Fibroblast of skin of abdomen (primary cell): ENCODE measurements at places on chromosomes 6 and 20.
A peak's percentile ranks its signal among the peaks of the same experiment; 100 is the strongest.

GRCh38 chr6:82818727-82819126 is 246.9 kb downstream of the UBE3D start:
- DNase-seq: peak; percentile 72

DNA sequence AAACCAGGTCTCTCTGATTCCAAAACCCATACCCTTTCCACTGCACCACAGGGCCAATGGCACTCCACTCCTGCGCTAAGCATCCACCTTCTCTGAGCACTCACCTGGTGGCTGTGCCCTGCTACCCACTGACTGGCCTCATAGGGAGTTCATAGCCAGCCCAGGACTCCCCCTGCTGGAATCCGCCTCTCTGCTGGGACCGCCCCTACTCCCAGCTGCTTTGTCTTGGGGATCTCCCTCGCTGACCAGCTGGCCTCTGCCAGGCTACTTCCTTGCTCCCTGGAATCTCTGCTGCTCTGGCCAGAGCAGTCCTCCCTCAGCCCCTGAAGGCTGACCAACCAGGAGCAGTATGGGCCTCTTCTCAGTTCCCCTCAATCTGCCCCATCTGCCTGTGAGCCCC is 129.7 kb downstream of the FAXC start:
- no peak for DNase-seq

DNA sequence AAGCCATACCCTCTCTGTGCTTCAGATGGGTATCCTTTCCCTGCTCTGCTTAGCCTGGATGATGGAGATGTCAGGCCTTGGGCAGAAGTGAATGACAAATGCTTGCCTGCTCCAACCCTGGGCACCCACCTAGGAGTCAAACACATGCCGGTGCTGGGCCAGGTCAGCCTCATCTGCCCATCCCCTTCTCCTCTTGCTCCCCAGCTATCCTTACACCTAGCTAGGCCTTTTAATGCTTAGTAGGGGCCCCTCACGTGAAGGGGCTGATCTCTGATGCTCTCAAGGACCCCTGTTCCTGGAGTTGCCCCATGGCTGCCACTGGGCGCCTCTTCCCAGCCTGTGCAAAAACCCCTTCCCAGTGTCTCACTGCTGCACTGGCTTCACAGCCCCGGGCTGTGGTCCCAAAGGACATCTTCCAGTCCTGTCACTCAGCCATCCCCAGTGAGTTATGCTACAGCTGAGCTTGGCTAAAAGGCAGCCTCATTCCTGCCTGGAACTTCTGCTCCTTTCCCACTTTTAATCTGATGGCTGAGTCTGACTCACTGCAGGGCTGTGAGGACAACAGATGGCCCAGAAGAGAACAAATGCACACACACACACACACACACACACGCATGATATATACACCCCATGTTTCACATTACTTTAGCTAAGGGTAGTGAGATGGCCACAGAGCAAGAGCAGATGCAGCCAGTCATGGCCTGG is 12.8 kb upstream of the SDCBP2 start:
- DNase-seq: peak; percentile 68

- no peak for DNase-seq
Observed at GRCh38 chr6:161103475-161103874, 111.9 kb downstream of the MAP3K4 start.

- no peak for DNase-seq
Observed at GRCh38 chr6:133986942-133987341, 33.9 kb downstream of the TBPL1 start.

DNA sequence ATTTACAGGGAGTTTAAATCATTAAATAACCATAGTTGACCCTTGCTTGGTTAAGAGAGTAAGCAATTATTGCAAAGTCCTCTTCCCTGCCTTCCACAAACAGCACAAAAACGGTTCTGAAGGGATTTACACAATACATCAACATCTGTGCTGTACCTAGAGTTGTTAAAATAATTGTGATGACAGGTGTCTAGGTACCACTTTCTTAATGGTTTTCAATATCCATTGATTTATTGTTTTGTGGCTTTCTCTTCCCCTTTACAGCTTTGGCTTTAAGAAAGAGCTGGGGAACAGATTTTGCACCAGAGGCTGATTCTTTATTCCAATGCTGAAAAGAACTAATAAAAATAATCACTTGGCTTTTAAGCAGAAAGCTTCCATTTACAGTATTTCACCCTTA is 598 bp upstream of the SOX4 start:
- no peak for DNase-seq

DNA sequence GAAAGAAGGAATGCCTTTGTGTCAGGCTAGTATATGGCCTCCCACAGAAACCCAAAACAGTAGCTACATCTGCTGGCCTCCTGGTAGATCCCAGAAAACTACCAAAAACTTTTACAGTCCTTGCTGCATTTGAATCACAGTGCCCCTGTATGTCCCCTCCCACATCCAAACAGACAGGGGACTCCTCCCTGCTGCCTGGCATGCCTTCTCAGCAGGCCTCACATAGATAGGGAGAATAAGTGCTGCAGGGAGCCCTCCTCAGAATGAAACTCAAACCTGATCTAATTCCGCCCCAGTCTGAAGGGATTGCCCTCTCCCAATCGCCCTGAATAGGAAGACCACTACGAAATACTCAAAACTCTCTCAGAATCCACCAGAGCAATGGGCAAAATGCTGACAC is 14.1 kb upstream of the DEFB116 start:
- DNase-seq: no peak

DNA sequence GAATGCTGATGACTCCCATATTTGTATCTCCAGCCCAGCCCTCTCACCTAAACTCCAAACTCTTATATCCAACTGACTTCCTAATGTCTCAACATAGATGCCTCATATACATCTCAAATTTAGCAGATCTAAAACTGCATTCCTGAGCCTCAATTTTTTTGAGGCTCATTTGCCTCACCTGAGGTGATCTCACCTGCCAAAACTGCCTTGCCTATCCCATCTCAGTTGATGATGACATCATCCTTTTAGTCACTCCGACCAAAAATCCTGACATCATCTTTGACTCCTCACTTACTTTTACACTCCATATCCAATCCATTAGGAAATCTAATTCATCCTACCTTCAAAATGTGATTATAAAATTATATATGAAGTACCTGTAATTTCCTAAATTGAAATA is 25.6 kb upstream of the SLPI start:
- DNase-seq: no peak

GRCh38 chr20:16364320-16364687 is 208.9 kb downstream of the KIF16B start:
- peak; percentile 3 for DNase-seq

DNA sequence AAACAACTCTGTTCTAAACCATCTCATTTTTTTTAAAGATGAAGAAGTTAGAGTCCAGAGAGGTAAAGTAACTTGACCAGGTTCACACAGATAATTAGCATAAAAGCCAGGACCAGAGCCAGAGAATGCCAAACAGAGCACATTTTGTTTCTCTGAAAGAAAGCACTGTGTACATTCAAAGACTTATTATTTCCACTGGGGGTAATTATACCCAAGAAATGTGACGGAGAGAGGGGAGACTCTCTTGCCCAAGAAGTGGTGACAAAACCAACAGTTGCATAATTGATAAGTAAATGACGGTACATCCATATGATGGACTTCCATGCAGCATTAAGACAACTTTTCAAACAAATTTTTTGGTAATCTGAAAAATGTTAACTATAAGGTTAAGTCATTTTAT is 111.6 kb downstream of the RTN4IP1 start:
- DNase-seq: no peak

DNA sequence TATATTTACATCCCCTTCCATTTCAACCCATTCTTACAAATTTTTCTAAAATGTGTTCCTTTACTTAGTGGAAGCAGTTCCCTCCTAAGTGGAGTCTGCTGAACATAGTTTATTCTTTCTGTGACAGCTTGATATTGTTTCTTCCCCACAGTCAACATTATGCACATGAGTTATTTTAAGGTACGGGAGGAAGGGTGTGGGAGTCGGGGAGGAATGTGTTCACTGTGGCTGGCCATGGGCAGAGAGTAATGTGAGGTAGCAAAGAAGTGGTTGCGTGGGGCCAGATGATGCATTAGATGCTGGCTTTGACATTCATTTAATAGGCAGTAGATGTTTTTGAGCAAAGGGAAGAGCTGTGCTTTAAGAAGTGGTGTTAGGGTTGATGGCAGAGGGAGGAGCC is 98.5 kb downstream of the ARMC2 start:
- DNase-seq: no peak

GRCh38 chr6:10323018-10323417 is 91.9 kb downstream of the TFAP2A start:
- no peak for DNase-seq

DNA sequence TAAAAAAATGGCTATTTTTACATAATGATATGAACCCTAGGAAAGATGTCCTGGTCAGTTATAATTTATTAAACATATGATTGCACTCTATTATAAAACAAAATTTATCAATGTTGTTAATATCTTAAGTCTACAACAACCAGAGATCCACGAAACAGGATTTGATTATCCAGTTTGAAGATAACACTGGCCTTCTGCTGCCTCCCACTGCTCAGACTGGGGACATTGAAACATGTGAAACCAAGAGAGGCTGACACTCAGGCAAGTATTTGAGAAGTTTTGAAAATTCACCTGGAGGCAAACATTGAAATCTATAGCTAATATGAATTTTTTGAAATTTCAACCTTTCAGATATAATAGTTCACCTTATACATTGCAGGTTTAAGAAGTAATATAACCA is 219.3 kb upstream of the HSF2 start:
- DNase-seq: peak; percentile 7

DNA sequence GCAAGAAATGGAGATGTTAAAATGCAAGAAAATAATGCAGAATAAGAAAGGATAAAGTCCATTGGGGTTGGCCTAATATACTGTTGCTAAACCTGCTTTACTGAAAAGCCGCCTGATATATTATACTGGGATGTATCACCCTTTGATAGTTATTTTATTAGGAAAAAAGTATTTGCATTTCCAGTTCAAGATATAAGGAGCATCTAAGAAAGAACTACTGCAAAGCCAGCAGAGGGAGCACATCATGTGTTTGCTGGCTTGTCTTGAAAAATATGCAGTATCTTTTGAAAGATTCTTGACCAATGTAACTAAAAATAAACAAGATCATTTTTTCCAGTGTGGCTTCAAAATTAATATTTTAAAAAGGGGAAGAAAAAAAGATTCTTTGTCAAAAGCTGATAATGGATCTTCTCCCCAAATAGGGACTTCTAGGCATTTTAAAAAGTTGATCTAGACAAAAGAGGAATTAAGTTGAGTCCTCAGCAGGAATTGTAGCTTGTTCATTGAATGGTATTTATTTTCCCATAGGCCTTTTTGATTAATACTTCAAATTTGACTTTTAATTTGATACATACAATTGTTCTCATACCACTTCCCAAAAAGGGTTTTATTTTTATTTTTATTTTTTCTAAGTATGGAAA is 214.9 kb downstream of the ZFAND3 start:
- DNase-seq: peak; percentile 39

GRCh38 chr6:163554663-163555062 is 140.1 kb downstream of the QKI start:
- DNase-seq: peak; percentile 21

GRCh38 chr20:62202083-62202395 is 18.0 kb downstream of the HRH3 start:
- peak; percentile 9 for DNase-seq

DNA sequence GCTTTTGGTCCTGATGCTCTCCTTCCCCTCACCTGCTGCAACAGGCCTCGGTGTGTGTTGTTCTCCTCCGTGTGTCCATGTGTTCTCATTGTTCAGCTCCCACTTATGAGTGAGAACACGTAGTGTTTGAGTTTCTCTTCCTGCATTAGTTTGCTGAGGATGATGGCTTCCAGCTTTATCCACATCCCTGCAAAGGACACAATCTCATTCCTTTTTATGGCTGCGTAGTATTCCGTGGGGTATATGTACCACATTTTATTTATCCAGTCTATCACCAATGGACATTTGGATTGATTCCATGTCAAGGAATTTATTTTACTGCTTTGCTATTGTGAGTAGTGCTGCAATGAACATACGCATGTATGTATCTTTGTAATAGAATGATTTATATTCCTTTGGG is 116.9 kb upstream of the SIRPG start:
- DNase-seq: no peak

- no peak for DNase-seq
Observed at GRCh38 chr20:18712131-18712530, 101.5 kb upstream of the SCP2D1 start.

GRCh38 chr6:100924534-100925227 is 43.6 kb upstream of the ASCC3 start:
- DNase-seq: no peak

- DNase-seq: no peak
Observed at GRCh38 chr6:93369586-93370134, 49.7 kb downstream of the EPHA7 start.

GRCh38 chr6:157461000-157461915 is 80.3 kb downstream of the ZDHHC14 start:
- peak; percentile 29 for DNase-seq

DNA sequence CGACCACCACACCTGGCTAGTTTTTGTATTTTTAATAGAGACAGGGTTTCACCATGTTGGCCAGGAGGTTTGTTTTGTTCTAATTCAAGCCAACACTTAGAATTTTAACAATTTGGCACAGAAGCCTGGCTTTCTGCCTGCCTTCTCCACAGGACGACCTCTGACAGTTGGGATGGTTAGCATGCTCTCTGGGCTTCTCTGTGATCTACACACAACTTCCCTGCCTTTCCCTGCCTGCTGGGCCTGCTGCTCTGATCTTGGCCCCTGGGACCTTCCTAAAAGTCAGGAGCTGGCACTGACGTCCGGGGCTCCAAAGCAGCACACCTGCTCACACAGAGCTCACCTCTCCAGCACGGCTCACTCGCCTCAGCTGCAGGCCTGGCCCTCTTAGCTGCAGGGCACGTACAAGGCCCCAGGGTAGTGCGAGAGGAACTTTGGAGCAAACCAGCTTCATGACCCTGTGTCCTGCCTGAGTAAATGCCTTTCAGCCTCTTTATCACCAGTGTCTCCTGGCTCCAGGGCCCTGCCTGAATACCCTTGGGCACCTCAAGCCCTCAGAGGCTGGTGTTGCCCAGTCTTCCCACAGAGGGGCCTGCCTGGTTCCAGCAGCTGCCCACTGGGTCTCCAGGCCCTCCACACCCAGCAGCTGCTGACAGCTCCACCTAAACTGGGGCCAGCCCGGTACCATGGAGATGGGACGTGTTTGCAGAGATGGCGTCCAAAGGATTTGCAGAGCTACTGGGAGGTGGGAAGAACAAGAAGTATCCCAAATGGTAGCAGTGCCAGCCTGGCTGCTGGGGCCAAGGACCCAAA is 96.0 kb downstream of the PSMB1 start:
- DNase-seq: no peak

DNA sequence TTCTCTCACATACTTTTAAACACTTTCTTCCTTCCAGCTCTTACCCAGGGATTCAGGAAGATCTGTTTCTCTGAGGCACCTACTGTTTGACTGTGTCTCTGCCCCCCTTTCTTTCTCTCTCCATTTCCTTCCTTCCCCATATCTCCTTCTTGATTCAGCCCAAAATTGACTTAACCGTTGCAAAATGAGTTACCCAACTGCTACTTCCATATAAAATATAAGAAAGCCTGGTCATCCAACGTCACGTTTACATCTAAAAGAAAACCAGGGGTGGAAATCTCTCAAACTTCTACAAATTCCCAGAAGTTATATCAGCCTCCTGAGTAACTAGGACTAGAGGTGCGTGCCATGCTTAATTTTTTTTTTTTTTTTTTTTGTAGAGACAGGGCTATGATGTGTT is 95.2 kb upstream of the INSM1 start:
- no peak for DNase-seq
